ENCODE measurements at places on chromosomes 13 and 19.

DNA sequence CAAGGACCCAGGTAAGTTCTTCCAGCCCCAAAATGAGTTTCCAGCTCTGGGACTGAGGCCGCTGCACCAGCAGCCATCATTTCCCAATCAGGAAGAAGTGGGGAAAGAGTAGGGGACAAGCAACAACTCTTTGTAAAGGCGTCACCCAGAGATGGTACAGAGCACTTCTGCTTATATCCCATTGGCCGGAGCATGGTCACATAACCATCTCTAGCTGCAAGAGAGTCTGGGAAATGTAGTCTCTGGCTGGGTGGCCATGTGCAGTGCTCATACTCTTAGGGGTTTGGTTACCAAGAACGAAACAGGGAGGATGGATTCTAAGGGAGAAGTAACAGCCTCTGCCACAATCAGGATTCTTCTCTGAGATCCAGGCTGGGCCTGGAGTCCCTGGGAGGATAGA, 26.3 kb downstream of the CKM start:
- no peak for DNase-seq

DNA sequence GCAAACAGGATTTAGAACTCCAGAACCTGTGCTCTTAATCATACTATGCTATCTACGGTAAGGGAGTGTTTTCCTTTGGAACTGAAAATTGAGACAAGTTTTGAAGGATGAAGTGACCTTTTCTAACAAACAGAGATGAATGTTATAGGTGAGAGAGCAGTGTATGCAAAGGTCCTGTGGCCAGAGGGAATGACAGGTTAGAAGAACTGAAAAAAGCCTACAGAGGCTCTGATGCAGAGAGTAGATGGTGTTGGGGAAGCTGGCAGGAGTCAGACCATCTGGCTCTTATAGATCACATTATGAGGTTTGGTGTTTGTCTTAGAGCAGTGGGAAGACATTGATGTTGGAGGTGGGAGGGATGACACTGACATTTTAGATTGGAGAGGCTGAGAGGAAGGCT, 2.0 kb downstream of the PCCA start:
- DNase-seq: no peak

DNA sequence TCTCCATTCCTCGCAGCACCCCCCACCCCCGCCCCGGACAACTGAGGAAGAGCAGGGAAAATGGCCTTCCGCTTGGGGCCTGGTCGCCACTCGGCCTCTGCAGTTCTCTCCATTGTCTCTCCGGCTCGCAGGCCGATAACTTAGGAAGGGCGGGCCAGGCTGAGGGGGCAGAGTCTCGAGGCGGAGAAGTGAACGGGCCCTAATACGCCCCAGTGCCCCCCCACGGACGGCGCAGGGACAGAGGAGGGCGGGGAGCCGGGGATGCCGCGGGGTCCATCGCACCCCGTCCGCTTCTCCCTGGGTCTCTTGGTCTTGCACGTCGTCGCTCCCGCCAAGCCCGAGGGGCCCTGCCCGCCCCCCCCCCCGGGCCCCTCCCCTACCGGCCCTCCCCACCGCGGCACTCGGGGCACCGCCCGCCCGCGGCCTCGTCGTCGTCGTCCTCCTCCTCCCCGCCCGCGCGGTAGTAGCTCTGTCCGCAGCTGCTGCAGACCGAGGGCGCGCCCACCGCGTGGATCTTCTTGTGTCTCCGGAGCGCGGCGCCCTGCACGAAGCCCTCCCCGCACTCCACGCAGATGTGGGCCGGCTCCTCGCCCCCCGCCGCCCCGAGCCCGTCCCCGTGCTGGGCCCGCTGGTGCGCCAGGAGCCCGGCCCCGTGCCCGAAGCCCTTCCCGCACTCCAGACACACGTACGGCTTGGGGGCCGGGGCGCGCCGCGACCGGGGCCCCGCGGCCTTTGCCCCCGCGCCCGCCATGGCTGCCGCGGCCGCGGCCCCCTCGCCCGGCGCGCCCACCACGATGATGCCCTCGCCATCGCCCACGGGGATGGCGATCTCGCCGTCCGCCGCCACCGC, 33.2 kb downstream of the ZNF787 start:
- DNase-seq: no peak

- peak; percentile 53 for DNase-seq
Observed at GRCh38 chr19:45153339-45154063, 7.3 kb downstream of the NKPD1 start.

GRCh38 chr13:95660981-95661581, 15.9 kb upstream of the DNAJC3 start:
- DNase-seq: peak; percentile 6

GRCh38 chr13:42786715-42787114, 5.3 kb downstream of the FAM216B start:
- DNase-seq: no peak

DNA sequence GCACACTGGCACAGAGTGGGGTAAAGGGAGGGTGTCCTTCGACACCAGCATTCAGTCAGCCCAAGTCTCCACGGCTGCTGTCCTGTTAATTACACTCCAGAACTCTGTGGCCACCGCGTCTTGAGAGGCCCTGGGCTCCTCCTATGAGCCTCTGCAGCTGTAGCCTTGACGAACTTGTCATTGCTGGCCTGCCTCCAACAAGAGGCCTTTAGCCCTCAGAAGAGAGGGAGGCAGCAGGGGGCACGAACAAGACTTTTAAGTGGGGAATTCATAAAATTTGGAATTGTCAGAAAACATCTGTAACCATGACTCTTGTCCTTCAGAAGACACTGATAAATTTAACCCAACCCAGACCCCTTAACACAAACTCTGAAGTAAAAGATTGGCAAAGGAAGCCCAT, 241.9 kb downstream of the UQCRFS1 start:
- no peak for DNase-seq

GRCh38 chr13:112486386-112487126, 101.4 kb downstream of the TUBGCP3 start:
- peak; percentile 12 for DNase-seq
